GM12878 (cell line): ENCODE measurements at places on chromosomes 7 and 10. TPM values are rescaled to one million over a fixed set of nuclear protein-coding genes. Genes with fewer than 3 reads are reported as not detected.

- H3K36me3 ChIP-seq: peaks cover 2% of the 10 kb centered on the region; the same call in 1 of the 2 replicates
- peaks cover 29% of the 10 kb centered on the region for H3K4me1 ChIP-seq
- H3K4me3 ChIP-seq: no peak overlapping the region
- no peak for DNase-seq
Measured at GRCh38 chr10:102676534-102677315, 32.4 kb downstream of the TRIM8 start.

- no peaks in the 10 kb centered on the region for H3K36me3 ChIP-seq
- DNase-seq: no peak
- H3K27me3 ChIP-seq: no peaks in the 10 kb centered on the region
- no peak overlapping the region for H3K27ac ChIP-seq
Measured at GRCh38 chr7:88040694-88041093, 106.6 kb downstream of the ADAM22 start.

DNA sequence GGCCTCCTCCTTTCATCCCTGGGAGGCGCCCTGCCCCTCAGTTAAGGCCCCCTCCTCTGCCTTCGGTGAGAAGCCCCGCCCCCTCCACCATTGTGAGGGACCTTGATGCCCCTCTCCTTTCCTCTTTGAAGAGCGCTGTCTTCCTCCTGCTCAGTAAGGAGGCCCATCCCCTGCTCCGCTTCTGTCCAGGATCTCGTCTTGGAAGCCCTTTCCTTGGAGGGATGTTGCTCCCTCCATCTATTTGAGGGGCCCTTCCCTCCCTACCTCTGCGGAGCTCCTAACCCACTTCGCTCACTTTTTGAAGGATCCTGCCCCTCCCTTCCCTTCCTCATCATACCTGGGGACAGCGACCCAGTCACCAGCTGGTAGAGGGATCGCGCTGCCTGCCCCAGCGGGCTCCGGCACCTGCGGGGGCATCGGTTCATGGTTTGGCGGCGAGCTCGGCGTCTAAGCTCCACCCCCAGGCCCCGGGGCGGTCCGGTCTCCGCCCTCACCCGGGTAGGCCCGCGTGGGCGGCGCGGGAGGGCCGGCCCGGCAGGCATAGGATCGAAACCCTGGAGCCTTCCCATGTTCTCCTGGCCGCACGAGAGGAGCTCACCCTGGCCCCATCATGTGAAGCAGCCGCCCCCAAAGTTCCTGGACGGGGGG, 4.1 kb downstream of the KCNIP2 start:
- DNase-seq: no peak
- peaks cover 25% of the 10 kb centered on the region for H3K4me1 ChIP-seq
- no peak overlapping the region for H3K27ac ChIP-seq
- no peaks in the 10 kb centered on the region for H3K36me3 ChIP-seq

- no peak overlapping the region for H3K4me3 ChIP-seq
- peaks cover 8% of the 10 kb centered on the region for H3K4me1 ChIP-seq
- H3K27ac ChIP-seq: no peak overlapping the region
- no peak for DNase-seq
Measured at GRCh38 chr10:101054351-101054750, 7.4 kb upstream of the KAZALD1 start.

GRCh38 chr10:43308986-43309385, 42.1 kb upstream of the RASGEF1A start:
- no peaks in the 10 kb centered on the region for H3K4me1 ChIP-seq
- DNase-seq: no peak
- no peaks in the 10 kb centered on the region for H3K36me3 ChIP-seq
- no peaks in the 10 kb centered on the region; the same call in none of the 2 replicates for H3K27me3 ChIP-seq
- no peak overlapping the region for H3K4me3 ChIP-seq

- DNase-seq: no peak
- H3K36me3 ChIP-seq: no peaks in the 10 kb centered on the region
- H3K4me3 ChIP-seq: no peak overlapping the region
- H3K27me3 ChIP-seq: no peaks in the 10 kb centered on the region
- H3K4me1 ChIP-seq: no peaks in the 10 kb centered on the region
Measured at GRCh38 chr7:129572205-129572604, 39.3 kb upstream of the NRF1 start.

DNA sequence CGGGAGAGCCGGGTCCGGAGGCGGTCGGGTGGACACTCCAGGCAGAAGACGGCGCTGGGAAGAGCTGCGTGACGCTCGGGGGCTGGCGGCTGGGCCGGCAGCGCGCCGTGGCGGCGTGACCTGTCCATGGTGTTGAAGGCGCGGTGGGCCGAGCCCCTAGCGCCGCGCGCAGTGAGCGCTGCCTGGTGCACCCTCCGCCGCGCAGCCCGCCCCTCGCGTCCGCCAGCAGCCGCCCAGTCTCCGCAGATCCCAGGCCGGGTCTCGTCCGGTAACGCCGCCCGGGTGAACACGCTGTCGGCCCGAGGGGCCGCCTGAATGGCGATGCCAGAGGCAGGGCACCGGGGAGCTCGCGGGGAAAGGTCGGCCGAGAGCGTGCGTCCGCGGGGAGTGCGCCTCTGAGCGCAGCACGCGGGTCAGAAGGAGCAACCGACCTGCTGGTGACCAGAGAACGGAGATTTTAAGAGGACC, 657 bp upstream of the TMEM178B start:
- no peak overlapping the region for H3K4me3 ChIP-seq
- H3K36me3 ChIP-seq: no peaks in the 10 kb centered on the region

- no peak overlapping the region for H3K4me3 ChIP-seq
- H3K27me3 ChIP-seq: no peaks in the 10 kb centered on the region
- H3K4me1 ChIP-seq: peaks cover 15% of the 10 kb centered on the region
- H3K36me3 ChIP-seq: no peaks in the 10 kb centered on the region
Measured at GRCh38 chr10:3887885-3888476, 103.0 kb upstream of the KLF6 start.

DNA sequence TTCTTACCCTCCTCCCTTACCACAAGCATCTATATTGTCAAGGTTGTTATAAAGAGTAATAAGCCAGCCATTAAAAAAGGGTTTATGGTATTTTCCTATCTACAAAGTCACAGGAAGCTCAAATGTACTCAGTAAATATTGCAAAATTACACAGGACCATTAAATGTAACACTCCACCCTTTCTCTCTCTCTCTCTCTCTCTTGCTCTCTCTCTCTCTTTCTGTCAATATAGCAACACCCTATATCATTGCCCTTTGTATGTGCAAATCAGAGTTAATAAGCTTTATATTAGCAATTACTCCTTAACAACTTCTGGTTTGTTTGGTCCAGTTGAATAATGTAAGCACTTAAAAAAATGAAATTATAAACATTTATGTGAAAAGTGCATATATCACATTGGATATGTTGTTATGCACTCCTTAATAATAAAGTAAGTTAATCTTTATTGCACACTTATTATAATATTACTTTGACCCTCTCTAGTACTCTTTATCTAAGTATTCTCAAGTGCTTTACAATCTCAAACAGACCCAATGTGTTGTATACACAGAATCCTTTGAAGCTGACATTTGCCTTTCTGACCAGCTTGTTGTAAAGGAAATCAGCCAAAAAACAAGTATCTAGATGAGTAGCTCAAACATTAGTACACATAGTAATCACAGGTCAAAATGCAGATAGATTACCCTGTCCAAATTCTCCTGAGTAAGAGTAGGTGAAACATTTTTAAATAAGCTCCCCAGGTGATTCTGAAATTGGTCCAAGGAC, 93.2 kb downstream of the CFTR start:
- no peaks in the 10 kb centered on the region; the same call in 1 of the 2 replicates for H3K27me3 ChIP-seq
- H3K4me1 ChIP-seq: no peaks in the 10 kb centered on the region
- DNase-seq: no peak
- no peak overlapping the region for H3K4me3 ChIP-seq
- H3K27ac ChIP-seq: no peak overlapping the region

- H3K36me3 ChIP-seq: peaks cover 53% of the 10 kb centered on the region
- peaks cover 6% of the 10 kb centered on the region for H3K4me1 ChIP-seq
- H3K27me3 ChIP-seq: no peaks in the 10 kb centered on the region
- no peak overlapping the region for H3K4me3 ChIP-seq
- no peak for DNase-seq
Measured at GRCh38 chr7:155713384-155713783, 68.9 kb downstream of the RBM33 start.

DNA sequence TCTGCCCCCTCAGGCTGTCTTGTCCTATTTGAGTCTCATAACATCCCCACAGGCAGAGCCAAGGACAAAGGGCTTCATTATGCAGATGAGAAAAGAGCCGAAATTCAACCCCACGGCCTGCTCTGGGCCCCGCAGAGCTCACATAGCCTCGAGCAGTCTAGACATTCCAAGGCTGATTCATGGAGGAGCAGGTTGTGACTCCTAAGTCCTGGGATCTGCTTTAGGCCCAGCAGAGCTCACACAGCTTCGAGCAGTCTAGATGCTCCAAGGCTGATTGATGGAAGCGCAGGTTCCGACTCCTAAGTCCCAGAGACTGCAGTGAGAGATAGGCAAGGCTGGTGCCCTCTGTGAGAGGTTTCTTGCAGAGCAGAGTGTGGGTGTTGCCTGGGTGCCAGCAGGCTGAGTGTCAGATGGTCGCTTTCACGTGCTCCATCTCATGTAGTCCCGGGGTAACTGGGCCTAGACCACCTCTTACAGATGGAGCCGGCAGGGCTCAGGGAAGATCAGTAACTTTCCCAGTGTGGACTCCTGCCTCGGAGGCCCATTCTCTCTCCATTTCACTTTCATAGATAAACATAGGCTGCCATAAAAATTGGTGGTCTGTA, 436.1 kb upstream of the FOXK1 start:
- H3K4me1 ChIP-seq: no peaks in the 10 kb centered on the region
- H3K27me3 ChIP-seq: no peaks in the 10 kb centered on the region
- no peak for DNase-seq
- no peaks in the 10 kb centered on the region for H3K36me3 ChIP-seq
- no peak overlapping the region for H3K27ac ChIP-seq

- DNase-seq: no peak
- no peak overlapping the region for H3K4me3 ChIP-seq
- no peaks in the 10 kb centered on the region for H3K4me1 ChIP-seq
- H3K36me3 ChIP-seq: no peaks in the 10 kb centered on the region
Measured at GRCh38 chr7:93053949-93054943, 63.5 kb downstream of the SAMD9 start.

DNA sequence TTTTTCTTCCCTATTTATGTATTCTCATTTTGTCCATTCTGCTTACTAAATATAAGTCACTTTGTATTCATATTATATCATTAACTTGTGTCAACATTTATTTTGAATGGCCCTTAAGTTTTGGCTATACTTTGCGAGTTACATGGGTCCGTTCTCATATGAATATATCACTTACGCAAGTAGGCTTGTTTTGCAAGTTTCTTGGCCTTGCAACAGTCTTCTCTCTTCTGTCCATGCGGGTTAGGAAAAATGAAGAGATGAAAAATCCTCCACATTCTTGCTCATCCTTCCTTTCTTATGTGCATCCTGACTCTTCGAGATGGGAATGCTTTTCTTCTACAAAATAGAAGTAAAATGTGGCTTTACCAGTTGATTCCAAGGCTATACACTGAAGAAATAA, 82.8 kb downstream of the GPR158 start:
- DNase-seq: no peak
- H3K36me3 ChIP-seq: no peaks in the 10 kb centered on the region
- no peaks in the 10 kb centered on the region for H3K4me1 ChIP-seq
- H3K4me3 ChIP-seq: no peak overlapping the region
- no peak overlapping the region for H3K27ac ChIP-seq
- no peaks in the 10 kb centered on the region for H3K27me3 ChIP-seq

GRCh38 chr7:155191901-155192478, 105.7 kb upstream of the INSIG1 start:
- peaks cover 7% of the 10 kb centered on the region; the same call in 1 of the 2 replicates for H3K4me1 ChIP-seq
- DNase-seq: no peak
- H3K36me3 ChIP-seq: no peaks in the 10 kb centered on the region
- H3K4me3 ChIP-seq: no peak overlapping the region
- H3K27ac ChIP-seq: no peak overlapping the region; the same call in 1 of the 2 replicates

DNA sequence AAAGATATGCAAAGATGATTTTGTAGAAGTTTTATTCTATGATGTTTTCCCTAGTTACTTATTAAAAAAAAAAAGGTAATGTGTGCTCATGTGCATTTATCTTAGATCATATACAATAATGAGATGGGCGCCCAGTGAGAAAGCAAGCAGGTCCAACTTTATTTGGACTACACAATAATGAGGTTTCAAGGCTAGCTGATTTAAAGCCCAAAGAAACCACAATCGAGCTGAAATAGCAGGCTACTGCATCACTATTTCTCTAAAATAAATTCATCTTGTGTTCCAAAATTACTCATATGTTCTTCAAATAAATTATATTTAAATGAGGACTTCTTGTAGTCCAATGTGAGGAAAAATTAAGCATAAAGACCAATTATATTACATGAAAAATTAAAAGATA, 110.1 kb downstream of the JMJD1C start:
- no peak for DNase-seq
- no peaks in the 10 kb centered on the region for H3K36me3 ChIP-seq
- no peaks in the 10 kb centered on the region for H3K27me3 ChIP-seq
- H3K27ac ChIP-seq: peak overlapping the region; percentile 51
- peaks cover 13% of the 10 kb centered on the region for H3K4me1 ChIP-seq

DNA sequence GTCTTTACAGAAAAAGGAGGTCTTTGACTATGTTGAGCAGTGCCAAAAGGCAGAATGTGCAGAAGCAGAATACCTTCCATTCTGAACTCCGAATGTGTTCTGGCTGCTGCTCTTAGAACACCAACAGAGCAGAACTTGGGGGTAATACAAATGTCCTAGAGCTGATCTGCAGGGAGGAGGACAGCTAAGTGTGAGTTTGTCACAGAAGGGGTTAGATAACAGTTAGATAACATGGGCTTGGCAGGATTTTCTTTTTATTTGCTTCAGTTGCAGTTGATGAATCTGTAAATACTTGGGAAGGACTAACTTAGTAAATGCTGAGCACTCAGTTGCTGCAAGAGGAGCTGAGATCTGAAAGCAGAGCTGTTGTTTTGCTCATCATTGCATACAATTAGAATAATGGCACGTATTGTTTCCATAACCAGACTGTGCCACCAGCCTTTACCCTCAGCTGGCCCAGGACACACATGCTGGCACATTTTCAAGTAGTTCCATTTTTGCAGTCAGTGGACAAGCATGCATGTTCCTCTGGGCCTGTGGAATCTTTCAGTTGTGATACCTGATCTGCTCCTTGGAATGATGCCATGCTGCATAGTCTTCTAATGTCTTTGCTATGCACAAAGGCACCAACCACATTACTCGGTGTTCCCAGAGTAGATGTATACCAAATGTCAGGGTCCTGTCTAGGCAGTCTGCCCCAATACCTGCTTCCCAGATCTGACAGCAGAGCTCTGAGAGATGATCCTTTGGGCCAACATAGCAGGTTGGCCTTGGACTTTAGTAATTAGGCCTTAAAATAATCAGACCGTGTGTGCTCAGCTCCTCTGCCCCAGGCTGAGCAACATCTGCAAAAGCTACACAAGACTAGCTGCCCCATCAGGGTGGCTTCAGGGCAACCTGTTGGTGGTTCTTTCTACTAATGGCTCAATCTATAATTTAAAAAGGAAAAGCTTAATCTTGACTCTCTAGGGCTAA, 55.7 kb downstream of the GSDME start:
- H3K36me3 ChIP-seq: peaks cover 28% of the 10 kb centered on the region
- H3K27ac ChIP-seq: no peak overlapping the region
- no peak for DNase-seq

The ARHGAP21 gene
- polyA plus RNA-seq: 8.1 and 14.6 TPM in 2 replicates

The KIAA1217 gene
- polyA plus RNA-seq: 2.2 TPM in 2 replicates

The KNDC1 gene
- 0.03 TPM in 1 of 2 replicates, not detected in the other for polyA plus RNA-seq

The CRPPA gene
- polyA plus RNA-seq: not detected in 2 replicates

The TAS2R16 gene
- polyA plus RNA-seq: not detected in 2 replicates

The DPP6 gene
- polyA plus RNA-seq: not detected in 2 replicates
